ENCODE measurements at places on chromosomes 12 and 14.

DNA sequence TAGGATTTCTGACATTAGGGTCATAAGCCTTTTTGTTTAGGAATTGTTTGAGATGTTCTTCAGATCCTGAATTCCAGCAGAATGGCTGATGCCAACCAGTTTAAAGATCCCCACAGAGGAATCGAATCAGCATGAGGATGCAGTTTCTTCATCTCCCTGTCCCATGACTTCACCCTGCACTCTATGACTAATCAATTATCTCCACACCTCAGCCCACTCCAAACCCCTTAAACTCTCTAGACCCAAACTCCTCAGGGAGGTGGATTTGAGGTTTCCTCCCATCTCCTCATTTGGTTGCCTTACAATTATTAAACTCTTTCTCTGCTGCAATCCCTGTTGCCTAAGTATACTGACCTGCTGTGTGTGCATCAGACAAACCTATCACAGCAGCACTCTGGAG is 86.5 kb upstream of the CRY1 start:
- DNase-seq = no peak

DNA sequence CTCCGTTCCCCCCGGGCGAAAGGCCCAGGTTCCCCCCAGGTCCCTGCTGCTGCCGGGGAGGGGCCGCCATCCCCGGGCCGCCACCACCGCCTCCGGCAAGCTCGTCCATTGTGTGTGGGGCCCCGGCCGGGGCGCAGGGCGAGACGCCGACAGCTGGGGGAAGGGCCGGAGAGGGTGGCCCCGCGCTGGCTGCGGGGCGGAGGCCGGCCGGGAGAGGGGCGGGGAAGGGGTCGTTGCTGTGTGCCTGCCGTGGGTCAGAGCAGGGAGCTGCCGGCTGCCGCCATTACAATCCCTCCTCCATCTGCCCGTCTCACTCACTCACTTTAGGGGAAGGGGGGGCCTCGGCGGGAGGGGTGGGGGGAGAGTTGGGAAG is at the start of gene STRN3:
STRN3 (minus strand) TSS at position 303 of the 373 bp plus-strand sequence; CDS start at position 109, 194 bp downstream.
- DNase-seq = no peak

DNA sequence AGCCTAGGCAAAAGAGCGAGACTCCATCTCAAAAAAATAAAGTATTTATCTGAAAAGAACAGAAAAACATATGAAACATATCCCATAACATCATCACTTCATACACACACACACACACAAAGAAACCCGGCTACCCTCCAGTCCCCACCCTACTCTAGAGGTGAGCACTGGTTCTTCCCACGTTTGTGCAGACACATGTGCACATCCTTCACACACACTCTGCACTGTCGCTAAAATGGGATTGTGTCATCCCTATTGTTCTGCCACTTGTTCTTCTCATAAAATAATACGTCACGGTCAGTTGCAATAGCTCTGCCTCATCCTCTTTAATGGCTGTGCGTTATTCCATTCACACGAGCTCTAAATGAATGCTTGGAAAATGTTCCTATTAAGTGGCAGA is 85.9 kb upstream of the ANO2 start:
- no peak for DNase-seq

DNA sequence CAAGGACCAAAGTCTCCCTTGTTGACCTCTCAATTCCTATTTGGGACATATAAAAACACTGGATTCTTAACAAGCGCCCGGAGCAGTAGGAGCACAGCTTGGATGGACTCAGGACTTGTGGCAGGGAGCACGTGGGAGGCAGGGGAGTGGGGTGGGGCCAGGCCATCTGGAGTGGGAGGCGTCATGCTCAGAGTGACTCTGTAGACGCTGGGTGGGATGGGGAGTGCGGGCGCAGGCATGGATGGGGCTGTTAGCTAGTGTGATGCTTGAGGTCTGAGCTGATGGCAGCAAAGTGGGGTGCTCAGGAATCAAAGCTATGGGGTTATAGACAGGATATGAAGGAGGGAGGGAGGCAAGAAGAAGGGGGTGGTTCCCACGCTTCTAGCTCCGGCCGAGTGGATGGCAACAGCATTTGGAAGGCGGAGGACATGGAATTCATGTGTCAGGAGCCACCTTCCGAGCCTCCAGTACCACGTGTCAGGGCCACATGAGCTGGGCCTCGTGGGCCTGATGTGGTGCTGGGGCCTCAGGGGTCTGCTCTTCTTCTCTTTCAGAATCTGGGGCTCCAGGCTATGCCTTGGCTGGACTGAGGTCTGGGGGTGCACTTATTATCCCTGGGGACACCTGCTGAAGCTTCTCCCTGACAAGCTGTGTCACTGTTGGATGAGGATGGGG is 26.2 kb downstream of the MEG3 start:
- no peak for DNase-seq

DNA sequence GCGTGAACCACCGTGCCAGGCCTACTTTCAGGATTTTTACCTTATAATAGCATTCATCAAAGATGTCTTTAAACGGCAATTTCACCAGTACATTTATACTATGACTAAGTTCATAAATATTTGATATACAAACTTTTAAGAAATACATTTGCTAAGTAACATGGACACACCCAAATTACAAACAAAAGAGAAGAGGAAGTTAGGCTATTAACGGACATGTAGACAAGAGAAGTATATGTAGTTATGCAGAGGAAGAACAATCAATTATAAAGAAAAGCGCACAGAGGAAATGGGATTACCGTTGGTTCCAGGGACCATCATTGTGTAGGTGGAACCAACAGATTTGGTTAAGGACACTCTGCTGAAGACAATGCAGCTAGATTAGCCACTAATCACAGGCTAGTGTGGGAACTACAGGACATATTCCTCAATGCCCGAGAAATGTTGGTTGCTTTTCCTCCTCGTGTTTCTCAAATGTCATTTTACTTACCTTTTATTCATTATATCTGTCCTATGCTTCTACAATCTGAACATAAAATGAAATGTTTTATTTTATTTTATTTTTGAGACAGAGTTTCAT is 24.0 kb upstream of the PKP2 start:
- DNase-seq = no peak

DNA sequence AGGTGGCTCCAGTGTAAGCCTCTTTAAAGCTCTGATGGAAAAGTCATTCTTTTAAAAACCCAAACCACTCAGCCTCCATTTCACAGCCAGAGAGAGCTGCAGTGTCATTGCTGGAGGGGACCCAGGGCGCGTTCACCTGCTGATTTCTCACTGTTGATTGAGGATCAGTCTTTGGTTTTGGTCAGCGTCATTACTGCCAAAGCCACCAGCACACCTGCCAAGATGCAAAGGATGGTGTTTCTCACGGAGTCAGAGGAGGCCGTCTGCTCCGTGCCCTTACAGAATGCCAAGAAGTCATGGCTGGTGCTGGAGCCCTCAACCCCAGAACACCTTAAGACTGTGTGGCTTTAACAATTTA is 32.8 kb upstream of the BATF start:
- no peak for DNase-seq
